HuH-7.5 (cell line): ENCODE measurements at places on chromosomes 6 and 20.
A peak's percentile ranks its signal among the peaks of the same experiment; 100 is the strongest.

GRCh38 chr20:55251170-55251569 lies 754.1 kb downstream of the CBLN4 start:
- DNase-seq: no peak

- no peak for DNase-seq
These were observed 180.0 kb downstream of the WDR27 start for GRCh38 chr6:169521825-169522224.

- DNase-seq: peak; percentile 80
These were observed at the start of gene OGFRL1 for GRCh38 chr6:71288228-71289038. Gene OGFRL1 (plus strand): TSS chr6:71288811. CDS start chr6:71288937, 126 bp downstream.

GRCh38 chr6:12238219-12238618 lies 51.9 kb upstream of the EDN1 start:
- DNase-seq: no peak

DNA sequence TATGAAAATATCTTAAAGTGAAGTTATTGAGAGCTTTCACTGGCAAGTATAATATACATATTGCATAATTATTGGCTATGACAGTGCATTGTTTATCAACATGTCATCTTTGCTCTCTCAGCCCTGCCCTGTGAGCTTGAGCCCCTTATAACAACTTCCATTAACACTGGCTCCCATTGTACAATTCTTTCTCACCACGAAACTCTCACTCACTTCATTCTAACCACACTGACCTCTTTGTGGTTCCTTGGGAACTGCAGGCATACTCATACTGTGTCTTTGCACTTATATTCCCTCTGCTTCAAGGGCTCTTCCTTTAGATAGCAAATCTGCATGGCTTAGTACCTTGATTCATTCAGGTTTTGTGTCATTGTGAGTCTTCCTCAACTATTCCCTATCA lies 411.8 kb downstream of the CDKAL1 start:
- no peak for DNase-seq

- no peak for DNase-seq
These were observed 44.6 kb downstream of the JPH2 start for GRCh38 chr20:44142413-44142812.

DNA sequence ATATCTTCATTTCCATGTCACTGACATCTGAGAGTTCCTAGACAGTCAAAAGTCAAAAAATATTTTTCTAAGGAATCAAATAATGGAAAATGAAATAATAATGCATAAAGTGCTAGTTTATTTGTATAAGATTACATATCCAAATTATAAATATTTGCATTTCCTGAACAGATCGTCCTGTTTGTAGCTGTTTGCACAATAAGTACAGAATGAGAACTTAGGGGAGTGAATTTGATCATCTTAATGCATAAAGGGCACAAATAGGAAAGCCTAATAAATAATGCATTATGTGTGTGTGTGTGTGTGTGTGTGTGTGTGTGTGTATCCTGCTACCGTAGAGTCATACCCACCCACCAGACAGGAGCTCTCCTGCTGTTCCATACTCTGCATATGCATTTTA lies 521.0 kb upstream of the EPHA7 start:
- DNase-seq: no peak

- no peak for DNase-seq
These were observed 125.2 kb downstream of the KIF6 start for GRCh38 chr6:39599973-39600372.

DNA sequence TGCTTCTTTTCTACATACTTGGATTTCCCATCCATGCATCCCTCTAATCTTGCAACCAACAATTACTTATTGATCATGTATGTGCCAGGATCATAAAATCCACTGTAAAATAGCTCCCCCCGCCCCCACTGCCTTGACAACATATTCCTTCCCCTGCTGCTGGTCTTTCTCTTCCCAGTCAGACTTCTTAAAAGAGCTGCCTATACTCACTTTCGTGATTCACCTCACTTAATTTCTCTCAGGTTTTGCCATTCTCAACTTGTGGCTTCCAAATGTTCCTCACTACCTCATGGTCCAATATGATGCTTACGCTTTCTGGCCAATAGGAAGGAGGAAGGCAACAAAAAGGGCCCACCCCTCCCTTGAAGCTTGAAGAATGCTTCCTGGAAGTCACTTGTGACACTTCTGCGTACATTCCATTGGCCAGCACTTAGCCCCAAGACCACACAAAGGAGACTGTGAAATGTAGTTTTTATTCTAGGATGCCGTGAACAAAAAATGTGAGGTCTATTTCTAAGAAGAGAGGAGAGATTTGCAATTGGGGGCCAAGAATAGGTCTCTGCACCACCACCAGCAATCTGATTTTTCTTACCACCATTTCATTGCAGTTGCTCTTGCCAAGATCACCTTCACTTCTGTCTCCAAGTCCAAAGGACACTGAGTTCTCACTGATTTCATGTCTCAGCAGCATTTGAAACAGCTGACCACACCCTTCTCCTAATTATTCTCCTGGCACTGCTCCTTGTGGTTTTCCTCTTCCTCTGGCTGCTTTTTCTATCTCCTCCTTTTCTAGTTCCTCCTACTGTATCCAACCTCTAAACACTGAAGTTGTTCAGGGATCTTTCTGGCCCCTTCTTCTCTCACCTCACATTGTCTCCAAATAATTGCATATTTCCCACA lies 30.8 kb downstream of the CD164 start:
- DNase-seq: no peak

DNA sequence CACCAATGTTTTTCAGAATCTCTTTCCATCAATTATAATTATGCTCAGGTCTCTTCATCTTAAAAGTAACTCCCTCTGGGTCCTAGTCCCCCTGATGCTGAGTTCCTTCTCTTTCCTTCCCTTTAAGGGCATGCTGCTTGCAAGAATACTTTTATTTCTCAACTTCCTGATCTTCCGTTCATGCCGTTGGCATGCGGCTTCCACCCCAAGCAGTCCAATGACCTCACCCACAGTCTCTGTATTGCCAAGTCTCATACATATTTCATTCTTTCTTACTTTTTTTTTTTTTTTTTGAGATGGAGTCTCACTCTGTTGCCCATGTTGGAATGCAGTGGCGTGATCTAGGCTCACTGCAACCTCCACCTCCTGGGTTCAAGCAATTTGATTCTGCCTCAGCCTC lies 83.5 kb downstream of the NDUFAF5 start:
- DNase-seq: no peak

DNA sequence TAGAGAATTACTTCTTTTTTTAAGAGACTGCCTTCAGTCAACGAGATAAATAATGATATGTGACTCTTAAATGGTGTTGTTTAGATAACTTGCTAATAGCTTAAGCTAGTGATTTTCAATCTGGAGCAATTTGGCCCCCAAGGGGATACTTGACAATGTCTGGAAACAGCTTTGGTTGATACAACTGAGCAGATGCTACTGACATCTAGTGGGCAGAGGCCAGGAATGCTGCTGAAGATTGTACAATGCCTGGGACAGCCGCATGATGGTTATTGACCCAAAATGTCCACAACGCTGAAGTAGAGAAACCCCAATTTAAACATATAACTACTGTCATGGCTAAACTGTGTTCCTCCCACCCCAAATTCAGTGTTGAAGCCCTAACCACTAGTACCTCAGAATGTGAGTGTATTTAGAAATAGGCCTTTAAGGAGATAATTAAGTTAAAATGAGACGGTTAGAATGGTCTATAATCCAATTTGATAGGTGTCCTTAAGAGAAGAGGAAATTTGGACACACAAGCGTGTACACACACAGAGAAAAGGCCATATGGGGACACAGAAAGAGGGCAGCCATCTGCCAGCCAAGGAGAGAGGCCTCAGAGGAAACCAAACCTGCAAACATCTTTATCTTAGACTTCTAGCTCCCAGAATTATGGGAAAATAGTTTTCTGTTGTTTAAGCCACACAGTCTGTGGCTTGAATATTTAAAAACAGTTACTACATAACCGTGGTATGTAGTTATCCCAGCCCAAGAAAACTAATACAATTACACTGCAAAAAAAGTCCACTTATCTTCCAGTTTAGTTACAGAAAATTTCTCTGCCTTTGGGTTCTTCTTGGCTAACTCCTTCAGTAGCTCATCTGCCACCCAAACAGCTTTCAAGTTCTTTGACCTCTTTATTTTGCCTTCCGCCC lies 22.2 kb downstream of the RWDD2A start:
- no peak for DNase-seq

GRCh38 chr6:148749674-148750073 lies 2.8 kb downstream of the UST start:
- no peak for DNase-seq

DNA sequence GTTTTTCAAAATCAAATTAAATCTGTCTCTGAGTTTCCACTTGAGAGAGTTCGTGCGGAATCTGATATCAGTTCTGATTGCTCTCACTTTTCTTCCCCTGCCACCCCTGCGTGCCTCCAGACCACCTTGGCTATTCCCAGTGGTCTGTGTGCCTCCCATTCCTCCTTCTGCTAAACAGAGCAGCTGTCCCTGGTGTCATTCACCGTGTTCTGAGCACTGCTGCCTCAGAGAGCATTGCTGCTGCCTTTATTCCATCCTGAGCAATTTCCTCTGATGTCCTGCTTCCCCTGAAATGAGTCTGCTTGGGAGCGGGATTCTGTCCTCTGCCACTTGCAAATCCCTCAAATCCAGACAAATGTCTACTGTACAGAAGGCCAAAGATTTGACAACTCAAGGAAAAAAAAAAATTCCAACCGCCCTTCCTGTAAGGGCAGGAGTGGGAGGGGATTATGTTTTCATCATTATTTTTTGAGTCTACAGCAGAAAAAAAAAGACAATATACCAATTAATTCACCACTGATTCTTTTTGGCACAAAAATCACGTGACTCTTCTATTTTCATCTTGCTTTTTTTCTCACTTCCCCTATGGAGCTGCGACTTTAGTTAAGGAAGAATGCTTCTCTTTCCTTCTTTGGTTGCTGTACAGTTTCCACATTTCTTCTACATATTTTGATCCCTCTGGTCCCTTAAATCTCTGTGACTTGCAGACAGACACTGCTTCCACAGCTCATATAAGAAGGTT lies 833.0 kb downstream of the EPHA7 start:
- no peak for DNase-seq

GRCh38 chr6:8268606-8269005 lies 166.3 kb upstream of the EEF1E1 start:
- no peak for DNase-seq

- no peak for DNase-seq
These were observed 22.8 kb upstream of the PTPN1 start for GRCh38 chr20:50487397-50487796.

- peak; percentile 14 for DNase-seq
These were observed 278.6 kb downstream of the TBC1D32 start for GRCh38 chr6:121055572-121056163.

- no peak for DNase-seq
These were observed 129.0 kb downstream of the JPH2 start for GRCh38 chr20:44057698-44058675.

- DNase-seq: no peak
These were observed 219.9 kb upstream of the ECI2 start for GRCh38 chr6:4355241-4355640.

GRCh38 chr20:23868321-23868720 lies 11.2 kb downstream of the CST5 start:
- DNase-seq: no peak

GRCh38 chr20:57315083-57315975 lies 14.3 kb upstream of the SPO11 start:
- no peak for DNase-seq

GRCh38 chr6:112683106-112683505 lies 336.0 kb downstream of the RFPL4B start:
- DNase-seq: no peak

DNA sequence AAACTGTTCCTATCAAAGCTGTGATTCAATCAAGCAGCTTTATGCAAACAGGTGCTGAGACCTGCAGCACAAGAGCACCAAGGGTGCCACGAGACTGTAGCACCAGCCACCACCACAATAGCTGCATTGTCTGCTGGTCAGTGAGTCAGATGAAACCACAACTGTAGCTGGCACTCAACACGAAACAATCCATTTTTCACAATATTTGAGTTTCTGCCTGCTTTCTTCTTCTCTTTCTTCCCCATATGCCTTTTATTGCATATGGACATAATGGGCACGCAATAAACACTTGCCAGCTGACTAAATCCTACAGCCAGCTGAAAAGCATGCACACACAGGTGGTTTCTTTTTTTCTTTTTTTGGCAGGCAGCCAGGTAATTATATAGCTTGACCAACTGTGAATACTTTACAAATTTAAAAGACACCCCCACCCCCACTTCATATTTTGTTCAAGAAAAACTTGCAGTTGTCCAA lies 16.6 kb downstream of the SLC2A12 start:
- no peak for DNase-seq

GRCh38 chr6:21438986-21439352 lies 154.6 kb upstream of the SOX4 start:
- no peak for DNase-seq

DNA sequence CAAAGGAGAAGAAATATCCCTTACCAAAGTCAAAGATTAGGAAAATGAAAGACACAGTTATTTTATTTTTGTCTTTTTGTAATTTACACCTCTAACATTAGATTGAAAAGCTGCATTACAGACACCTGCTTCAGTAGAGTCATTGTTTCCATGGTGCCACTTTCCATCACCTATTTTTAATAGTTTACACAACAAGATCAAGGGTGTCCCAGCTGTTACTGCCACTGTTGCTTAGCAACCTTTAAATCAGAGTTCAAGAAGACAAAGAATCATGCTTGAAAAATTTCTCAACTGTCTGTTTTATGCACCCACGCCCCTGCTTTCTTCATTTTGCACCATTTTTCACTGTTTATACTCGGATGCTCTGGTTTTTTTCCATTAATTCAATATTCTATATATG lies 668.2 kb upstream of the GJE1 start:
- DNase-seq: no peak

GRCh38 chr6:106630366-106630765 lies 988 bp downstream of the QRSL1 start:
- DNase-seq: no peak

DNA sequence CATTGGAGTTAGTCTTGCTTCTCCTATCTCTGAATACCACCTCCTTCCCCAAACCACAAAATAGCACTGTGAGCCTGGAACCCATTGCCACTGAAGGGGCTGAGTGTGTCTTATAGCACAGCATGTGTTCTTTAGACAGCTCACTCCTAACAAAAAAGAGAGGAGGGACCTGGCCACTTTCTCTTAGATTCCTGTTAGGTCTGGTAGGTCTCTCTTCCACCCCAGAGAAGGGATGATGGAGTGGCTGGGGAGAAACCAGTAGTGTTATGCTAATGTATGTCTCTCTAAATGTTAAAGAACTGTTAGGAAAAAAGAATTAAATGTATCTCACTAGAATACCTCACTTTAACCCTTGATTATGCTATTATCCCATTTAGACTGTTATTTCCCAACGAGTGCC lies 340.3 kb downstream of the EPHA7 start:
- no peak for DNase-seq

GRCh38 chr6:6599468-6599873 lies 11.0 kb downstream of the LY86 start:
- no peak for DNase-seq
